ENCODE measurements at places on chromosomes 12 and 14. TPM values are rescaled to one million over a fixed set of nuclear protein-coding genes. Genes with fewer than 3 reads are reported as not detected.

Gene CMTM5
- not detected for total RNA-seq

Gene KRT5
- total RNA-seq = not detected

Gene LRTM2
- total RNA-seq = not detected

Gene CPNE6
- not detected for total RNA-seq

DNA sequence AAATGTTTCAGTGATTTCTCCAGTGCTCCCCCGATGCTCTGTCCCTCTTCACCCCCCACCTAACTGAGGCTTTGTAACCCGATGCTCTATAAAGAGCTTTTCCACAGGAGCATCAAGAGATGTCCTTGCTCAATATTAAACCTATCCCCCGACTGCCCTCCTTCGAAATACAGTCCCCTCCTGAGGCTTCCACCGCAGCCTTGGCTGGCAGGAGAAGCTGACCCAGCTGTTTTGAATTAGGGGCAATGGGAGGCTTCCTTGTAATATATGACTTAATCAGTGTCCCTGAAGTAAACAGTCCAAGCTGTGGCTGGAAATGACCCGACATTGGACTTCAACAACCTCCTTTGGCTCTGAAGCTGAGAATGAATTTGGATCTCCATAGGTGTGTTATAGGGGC lies 62.4 kb downstream of the TMEM30B start:
- no peak for DNase-seq

- DNase-seq = no peak
These were observed 46.9 kb upstream of the FRS2 start for GRCh38 chr12:69423037-69423905.

DNA sequence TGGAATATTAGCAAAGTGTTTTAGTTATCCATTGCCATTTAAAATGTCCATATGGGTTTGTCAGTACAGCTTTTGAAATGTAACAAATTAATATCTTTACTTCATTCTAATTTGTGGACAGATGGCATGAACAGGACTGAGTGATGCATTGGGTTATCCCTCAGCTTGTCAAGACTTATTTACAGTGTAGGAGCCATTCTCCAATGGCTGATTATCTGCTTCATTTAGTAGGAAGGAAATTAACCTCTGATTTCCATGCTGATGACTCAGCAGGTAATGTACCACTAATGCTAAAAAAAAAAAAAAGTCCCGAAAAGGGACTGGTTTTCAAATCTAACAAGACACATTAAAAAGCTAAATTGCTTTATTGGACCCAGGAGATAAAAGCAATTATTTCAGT lies 1149.0 kb upstream of the USP15 start:
- DNase-seq = no peak

DNA sequence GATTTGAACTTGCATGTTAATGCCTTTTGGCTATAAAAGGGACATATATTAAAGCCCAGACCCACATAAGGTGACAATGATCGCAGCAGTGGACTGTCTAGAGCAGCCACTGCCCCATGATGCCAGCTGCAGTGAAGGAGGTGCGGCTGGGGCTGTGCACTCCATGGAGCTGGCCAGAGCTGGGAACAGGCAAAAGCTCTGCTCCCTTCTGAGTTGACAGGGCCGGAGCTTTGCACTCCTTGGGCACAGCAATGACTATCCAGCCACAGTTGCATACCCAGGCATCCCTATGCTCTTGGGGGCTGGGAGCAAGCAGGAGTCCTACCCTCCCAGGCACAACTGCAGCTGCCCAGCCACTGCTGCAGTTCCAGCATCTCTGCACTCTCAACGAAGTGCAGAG lies 50.2 kb downstream of the EGLN3 start:
- DNase-seq = no peak

DNA sequence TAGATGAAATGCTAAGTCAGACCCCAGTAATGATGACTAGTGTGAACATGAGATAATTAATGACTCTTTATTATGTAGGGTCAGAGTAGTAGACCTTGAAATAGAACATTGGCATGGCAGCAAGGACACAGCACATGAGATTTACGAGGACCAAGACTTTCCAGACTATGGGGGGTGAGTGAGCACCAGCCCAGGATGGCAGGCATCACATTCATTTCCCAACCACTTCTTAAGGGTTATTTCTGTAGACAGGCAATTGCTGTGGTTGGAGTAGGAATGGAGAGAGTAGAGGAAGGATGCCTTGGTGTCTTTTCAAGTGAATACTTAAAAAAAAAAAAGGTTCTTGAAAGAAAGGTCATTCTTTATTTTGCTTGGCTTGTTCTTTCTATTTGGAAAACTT lies 189.4 kb upstream of the DYRK2 start:
- no peak for DNase-seq

Data from H9 (cell line).